ENCODE measurements at places on chromosomes 7 and 10. TPM values are rescaled to one million over a fixed set of nuclear protein-coding genes. Genes with fewer than 3 reads are reported as not detected.
A peak's percentile ranks its signal among the peaks of the same experiment; 100 is the strongest.

- peak; percentile 21 for DNase-seq
Measured at GRCh38 chr7:36648441-36648840, 75.9 kb downstream of the AOAH start.

GRCh38 chr10:9807846-9808245 lies 1209.8 kb upstream of the CELF2 start:
- DNase-seq: no peak

DNA sequence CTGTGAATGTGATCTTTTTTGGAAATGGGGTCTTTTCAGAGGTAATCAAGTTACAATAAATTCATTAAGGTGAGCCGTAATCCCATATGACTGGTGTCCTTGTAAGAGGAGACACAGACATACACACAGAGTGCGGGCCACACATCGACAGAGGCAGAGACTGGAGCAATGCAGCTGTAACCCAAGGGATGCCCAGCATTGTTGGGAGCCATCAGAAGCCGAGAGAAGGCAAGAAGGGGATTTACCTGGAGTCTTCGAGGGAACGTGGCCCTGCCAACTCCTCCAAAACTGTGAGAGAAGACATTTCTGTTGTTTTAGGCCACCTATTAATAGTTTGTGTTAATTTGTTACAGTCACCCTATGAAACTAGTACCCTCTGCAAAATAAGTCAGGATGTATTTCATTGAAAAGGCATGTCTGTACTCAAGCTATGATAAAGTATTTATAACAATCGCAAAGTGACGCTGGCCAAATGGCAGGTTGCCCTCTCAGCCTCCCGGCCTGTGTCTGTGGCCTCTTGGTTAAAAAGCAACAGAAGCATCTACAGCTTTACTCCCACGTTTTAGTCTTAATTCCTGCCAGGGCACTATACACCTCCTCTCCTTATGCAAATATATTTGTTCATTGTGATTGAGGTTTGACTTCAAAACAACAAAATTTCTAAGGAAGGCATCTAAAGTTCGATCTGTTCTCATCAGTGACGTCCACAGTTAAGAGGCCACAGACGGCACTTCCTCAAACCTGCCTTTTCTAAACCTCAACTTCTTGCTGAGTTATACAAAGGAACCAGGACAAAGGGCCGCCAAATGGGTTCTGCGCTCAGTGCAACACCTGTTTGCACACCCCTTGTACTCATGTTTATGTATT lies 46.8 kb downstream of the HIPK2 start:
- DNase-seq: peak; percentile 70

GRCh38 chr7:142177869-142178268 lies 66.4 kb downstream of the MGAM2 start:
- peak; percentile 51 for DNase-seq

Gene NSUN5
- 15.3 TPM for total RNA-seq

Gene FRA10AC1
- 7.6 TPM for total RNA-seq

Gene AFAP1L2
- total RNA-seq: not detected

All from GM23248 (cell line).